D341Med (cell line): ENCODE measurements at places on chromosomes 5 and 9.

- no peak for DNase-seq
Measured at GRCh38 chr9:133656211-133657119, 20.3 kb downstream of the DBH start.

DNA sequence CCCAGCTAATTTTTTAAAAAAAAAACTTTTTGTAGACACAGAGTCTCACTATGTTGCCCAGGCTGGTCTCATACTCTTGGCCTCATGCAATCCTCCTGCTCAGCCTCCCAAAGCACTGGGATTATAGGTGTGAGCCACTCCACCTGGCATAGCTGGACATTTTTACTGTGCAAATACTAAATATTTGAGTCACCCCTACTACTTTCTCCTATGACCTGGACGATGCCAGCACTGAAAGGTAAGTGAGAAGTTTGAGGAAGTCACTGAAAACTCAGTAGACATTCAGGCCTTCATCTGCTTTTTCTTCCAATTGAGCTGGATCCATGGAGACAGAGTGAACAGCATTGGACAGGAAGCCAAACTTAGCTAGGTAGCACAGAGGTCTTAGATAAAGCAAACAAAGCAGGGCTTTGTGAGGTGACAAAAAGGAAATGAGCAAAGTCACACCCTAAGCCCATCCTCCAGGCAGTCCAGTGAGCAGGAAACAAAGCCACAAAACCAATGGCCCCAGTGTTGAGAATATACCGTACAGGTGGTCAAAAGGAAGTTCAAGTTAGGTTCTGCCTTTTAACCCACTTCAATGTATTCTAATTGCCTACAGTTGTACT is 192.6 kb upstream of the RASA1 start:
- no peak for DNase-seq

GRCh38 chr5:159543326-159543725 is 213.0 kb upstream of the IL12B start:
- no peak for DNase-seq

DNA sequence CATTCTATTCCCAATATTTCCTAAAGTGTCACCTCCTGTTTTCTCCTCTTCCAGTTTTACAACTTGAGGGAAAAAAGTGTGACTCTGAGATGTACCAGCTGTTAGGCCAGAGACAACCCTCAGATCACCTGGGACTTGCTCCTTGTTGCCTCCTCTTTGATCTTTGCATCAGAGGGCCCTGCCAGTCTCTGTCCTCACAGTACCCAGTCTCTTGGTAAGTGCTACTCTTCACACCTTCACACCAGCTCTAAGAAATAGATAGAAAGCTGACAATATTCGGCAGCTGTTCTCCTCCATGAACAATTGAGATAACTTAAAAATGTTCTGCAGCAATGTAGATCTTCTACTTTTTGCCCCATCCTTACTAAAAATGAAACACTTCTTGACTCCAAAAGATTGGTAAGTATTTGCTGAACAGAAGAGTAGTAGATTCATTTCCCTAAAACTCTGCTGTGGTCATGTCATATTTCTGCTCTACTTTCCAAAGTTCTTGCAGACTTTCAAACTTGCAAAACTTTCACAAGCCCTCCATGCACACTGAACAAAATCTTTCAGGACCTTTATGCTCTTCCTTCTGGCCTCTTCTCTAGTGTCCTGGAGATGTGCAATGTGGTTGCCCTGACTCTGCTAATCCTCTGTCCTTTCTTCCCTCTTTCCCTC is 188.6 kb downstream of the SNX18 start:
- DNase-seq, result no peak

DNA sequence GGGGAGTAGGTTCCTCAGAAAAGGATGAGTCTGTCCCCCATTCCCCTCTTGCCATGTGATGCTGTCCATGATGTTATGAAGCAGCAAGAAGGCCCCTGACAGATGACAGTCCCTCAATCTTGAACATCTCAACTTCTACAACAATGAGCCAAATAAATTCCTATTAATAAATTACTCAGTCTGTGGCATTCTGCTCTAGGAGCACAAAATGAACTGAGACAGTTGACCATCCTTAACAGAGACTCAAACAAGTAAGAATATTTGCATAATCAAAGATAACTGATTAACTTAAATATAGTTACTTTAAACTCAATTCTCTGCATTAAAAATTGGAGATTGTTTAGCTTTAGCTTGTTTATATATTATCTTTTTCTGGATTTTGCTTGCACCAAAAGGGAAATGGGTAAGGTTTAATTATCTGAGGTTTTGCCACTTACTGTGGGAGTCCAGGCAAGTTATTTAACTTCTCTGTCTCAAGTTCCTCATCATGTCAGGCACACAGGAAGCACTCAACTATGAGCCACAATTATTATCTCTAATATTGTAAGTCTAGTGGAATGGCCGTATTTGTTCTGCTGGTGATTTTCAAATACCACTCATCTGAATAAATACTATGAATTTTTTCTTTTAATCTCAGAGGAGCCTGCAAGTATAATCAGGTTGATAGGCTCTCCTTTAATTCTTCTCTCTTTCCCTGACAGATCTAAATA is 162.9 kb downstream of the TSSK1B start:
- no peak for DNase-seq

DNA sequence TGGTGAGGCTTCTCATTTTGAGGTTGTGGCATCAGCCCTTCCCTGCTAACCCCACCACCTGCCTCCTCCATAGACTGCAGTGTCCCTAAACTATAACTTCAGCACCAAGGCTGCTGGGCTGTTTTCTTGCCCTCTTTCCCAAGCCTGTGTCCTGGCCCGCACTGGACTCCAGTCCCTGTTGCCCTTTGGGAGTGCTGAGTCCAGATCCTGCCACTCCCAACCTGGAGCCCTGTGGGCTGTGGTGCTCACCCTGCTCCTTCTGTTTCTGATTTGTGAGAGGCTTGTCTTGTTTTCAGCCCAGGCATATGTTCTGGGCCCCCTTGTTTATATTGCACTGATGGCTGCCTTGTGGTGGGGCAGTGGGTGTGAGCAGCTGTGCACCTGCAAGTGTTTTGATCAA is 39.7 kb upstream of the RNU6ATAC start:
- DNase-seq, result no peak

DNA sequence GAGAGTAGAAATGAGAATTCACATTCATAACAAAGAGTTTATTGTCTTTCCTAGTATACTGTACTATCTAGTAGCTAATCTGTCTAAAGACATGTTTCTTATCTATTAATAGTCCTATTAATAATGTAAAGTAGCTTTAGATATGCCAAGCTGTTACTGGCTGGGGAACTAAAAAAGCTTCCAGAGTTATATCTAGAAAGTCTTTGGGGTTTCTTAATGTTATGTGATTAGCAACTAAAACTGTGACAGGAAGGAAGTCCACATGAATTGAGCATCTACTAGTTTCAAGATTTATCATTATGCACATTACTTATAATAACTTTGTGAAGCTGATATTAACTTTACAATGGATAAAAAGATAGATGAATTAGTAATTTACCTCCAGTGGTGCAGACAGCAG is 122.7 kb upstream of the CDKN2B start:
- DNase-seq, result no peak

- no peak for DNase-seq
Measured at GRCh38 chr9:124624735-124624992, 117.5 kb upstream of the NR5A1 start.

GRCh38 chr5:157994906-157995519 is 136.1 kb upstream of the CLINT1 start:
- peak; percentile 73 for DNase-seq

GRCh38 chr5:134943547-134943946 is 24.2 kb upstream of the CATSPER3 start:
- DNase-seq, result no peak

DNA sequence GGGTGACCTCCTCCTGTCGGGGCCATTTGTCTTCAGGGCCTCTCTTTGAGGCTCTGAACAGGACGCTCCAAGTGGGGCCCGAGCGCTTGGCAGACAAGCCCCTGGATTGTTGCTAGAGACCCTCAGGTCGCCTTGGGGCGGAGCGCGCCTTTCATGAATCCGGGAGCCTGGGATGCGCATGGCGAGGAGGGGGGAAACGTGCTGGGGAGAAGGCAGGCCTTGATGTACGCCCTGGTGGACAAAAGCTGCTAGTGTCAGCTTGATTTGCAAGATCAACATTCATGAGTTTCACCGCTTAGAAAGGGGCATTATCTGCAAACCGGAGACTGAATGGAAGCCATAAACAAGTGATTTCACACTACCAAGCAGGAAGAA is 226.3 kb downstream of the SMARCA2 start:
- peak; percentile 57 for DNase-seq

- no peak for DNase-seq
Measured at GRCh38 chr5:175621971-175622370, 35.9 kb upstream of the HRH2 start.

DNA sequence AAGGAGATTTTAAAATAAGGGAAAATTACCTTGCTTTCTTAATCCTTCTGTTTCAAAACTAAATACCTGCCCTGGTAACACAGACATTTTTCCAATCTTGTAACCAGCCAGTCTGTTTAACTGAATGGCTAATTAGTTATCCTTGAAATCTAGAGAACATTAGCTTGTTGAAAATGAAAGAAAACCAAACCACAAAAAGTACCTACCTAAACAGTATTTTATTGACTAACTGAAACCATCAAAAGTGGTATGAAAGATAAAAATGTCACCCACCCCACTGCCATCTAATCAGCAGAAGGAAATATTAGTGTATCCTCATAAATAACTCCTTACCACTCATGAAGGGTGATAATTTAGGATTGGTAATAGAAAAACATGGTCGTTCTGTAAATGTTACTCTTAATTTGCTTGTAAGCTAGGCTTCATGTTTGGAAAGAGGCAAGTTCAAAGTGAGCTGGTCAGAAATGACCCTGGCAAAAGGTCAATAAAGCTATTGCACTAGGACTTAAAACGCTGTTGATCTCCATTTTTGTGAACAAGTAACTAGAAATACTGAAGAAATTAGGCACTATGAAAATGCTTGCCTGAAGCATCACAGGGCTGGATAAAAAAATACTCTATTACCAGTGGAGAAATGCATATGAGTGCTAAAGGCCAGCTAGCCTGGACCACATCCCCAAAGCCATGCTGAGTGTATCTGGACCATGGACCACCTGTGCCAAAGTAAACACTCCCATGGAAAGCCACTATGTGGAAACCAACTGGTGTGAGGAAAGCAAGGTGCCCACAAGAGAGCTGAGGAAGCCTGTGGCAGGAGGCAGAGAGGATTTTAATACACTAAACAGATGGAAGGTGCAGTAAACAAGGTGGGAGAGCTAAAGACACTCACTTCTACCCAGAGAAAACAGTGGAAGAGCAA is 8.4 kb downstream of the SEMA5A start:
- DNase-seq, result no peak

DNA sequence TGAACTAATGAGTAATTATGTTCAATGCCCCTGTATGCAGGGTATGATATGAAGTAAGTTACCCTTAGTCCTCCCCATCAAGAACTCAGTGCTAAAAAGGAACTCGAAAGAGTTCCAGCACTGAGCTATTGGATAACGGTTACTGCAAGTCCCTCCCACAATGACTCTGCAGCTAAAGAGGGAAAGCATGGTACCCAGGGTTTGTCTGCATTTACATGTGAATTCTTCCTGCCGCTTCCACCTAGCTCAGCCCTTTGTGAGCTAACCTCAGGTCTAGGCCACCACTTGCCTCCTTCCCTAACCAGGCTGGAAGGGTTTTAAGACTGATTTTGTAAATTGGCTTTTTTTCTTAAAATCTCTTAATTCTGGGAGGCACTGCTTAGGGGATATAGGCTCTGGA is 376.8 kb downstream of the EBF1 start:
- no peak for DNase-seq

DNA sequence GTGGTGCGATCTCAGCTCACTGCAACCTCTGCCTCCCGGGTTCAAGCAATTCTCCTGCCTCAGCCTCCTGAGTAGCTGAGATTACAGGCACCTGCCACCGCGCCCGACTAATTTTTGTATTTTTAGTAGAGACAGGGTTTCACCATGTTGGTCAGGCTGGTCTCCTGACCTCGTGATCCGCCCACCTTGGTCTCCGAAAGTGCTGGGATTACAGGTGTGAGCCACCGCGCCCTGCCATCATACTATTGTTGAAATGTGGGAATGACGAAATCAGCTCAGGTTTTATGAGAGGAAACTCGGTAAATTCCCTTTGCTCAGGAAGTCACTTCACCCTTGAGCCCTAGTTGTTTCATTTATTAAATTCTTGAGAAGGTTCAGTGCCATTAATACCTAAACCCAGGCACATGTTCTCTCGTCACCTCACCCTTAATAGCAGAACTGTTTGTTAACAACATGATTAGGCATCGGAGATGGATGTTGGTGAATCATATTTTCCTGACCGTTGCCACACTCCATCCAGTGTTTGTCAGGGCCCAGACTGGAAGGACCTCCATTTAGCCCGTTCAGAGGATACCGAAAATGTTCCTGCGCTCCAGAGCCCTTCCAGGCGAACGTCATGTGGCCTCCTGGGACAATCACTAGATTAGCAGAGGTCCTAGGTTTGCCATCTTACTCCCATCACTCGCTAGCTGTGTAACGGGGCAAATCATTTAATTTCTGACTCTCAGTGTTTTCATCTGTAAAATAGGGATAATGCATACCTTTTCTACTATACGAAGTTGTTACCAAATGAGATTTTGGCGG is 20.0 kb upstream of the CREBRF start:
- no peak for DNase-seq

DNA sequence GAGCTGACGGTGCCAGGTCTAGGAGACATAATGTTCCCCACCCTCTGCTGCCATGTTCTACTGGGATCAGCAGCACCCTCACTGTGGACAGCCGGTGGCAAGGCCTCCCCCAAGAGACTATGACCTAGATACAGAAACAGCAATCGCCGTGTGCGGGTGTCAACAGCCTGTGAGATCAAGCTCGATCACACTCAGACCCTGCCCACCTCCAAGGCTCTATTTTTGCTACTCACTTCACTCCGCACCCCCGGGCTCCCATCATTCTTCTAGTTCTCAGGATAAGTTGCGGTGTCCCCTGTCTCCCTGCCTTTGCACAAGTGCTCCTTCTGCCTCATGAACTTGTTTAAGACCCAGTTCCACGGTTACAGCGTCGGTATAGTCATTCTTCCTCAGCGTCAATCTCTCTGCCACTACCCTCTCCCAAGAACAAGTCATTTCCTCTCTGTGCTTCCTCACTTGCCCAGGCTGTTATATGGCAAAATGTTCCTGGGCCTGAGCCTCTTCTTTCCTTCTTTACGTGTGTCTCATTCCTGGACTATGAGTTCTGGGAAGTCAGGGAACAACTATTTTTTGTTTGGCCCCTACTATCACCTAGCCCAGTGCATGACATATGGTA is 5.4 kb upstream of the DOCK8 start:
- DNase-seq, result no peak

DNA sequence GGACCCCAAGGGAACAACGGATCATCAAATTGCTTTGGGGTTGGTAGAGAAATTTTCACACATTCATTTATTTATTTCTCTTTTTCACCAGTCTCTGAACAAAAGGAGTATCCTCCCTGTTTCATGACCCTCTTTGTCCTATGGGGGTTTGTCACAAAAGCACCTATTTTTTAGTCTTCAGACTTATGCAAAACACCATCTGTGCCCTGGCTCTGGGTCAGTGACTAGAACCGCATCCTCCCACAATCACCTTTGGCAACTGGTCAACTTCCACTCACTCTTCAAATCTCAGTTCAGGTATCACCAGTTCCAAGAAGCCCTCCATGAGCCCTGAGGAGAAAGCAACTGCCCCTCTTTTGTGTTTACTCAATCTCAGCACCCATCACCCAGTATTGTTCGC is 395.7 kb downstream of the CDK5RAP2 start:
- DNase-seq, result no peak

- no peak for DNase-seq
Measured at GRCh38 chr9:126986506-126986951, 71.9 kb downstream of the RALGPS1 start.
